ENCODE measurements at places on chromosomes 5 and 9. TPM values are rescaled to one million over a fixed set of nuclear protein-coding genes. Genes with fewer than 3 reads are reported as not detected.

Gene HAVCR1
- total RNA-seq = 43.9 TPM

Gene BTNL8
- total RNA-seq = not detected

Gene RFK
- total RNA-seq = 57.9 TPM

Gene PCDHB6
- 1.1 TPM for total RNA-seq

Gene PLAC8L1
- total RNA-seq = 0.49 TPM

Gene OMD
- total RNA-seq = not detected

Gene AK8
- total RNA-seq = 0.89 TPM

Gene KIF24
- 4.1 TPM for total RNA-seq

Gene ZFP62
- 7.4 TPM for total RNA-seq

Gene IL7R
- 1.0 TPM for total RNA-seq

Gene GMCL2
- total RNA-seq = not detected

Gene LPAR1
- 10.2 TPM for total RNA-seq

Gene SLC34A1
- not detected for total RNA-seq

Gene NUTM2G
- not detected for total RNA-seq

Gene GPX3
- total RNA-seq = 17.8 TPM

Gene LCN2
- total RNA-seq = 3.3 TPM

Gene TMEM174
- not detected for total RNA-seq

Gene TAF11L10
- not detected for total RNA-seq

Gene CATSPER3
- total RNA-seq = 0.49 TPM

Gene C5orf34
- total RNA-seq = 4.7 TPM

Gene TLE1
- 87.1 TPM for total RNA-seq

Gene S100Z
- not detected for total RNA-seq

Gene CD72
- 0.06 TPM for total RNA-seq

Gene LIX1
- not detected for total RNA-seq
